Dermis blood vessel endothelial cell (primary cell): ENCODE measurements at places on chromosomes 5 and 9. TPM values are rescaled to one million over a fixed set of nuclear protein-coding genes. Genes with fewer than 3 reads are reported as not detected.

DNA sequence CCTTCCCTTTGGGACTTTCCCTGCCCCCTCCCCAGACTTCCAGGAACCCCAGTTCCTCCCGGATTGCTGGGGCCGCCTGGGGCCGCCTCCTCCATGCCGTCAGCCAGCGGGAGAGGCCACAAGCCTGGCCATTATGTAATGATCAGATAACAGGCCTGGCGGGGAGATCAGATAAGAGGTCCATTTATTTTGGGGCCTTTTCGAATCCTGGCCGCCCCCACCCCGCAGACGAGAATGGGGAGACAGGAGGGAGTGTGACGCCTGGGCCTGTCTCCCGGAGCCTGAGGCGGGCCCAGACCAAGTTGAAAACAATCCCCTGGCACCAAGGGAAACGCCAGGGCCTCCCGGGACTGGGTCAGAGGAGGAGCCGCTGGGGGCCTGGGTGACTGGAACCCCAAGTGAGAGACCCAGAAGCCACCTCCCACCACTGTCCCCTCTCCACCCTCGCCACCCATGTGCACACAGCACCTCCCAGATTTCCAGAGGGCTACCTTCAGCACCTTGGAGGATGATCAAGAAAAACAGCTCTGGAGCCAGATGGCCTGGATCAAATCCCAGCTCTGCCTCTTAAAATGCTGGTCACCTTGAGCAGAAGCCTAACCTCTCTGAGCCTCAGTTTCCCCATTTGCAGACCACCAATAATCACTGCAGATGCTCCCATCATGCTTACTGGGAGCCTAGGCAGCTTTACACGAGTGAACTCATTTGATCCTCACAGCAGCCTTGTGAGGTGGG lies 7.8 kb downstream of the ENG start:
- peak; percentile 51 for DNase-seq

- DNase-seq = no peak
Observed at GRCh38 chr5:61286446-61287132, 45.5 kb upstream of the ZSWIM6 start.

GRCh38 chr5:40879163-40879942 lies 29.9 kb upstream of the C7 start:
- peak; percentile 49 for DNase-seq

PCDHGA3 gene
- total RNA-seq = 0.70 and 1.2 TPM in 2 replicates
